NCI-H2107 (cell line): ENCODE measurements at places on chromosomes 2 and 18.

GRCh38 chr18:30328839-30329238, 713.7 kb downstream of the DSC3 start:
- DNase-seq, result no peak

DNA sequence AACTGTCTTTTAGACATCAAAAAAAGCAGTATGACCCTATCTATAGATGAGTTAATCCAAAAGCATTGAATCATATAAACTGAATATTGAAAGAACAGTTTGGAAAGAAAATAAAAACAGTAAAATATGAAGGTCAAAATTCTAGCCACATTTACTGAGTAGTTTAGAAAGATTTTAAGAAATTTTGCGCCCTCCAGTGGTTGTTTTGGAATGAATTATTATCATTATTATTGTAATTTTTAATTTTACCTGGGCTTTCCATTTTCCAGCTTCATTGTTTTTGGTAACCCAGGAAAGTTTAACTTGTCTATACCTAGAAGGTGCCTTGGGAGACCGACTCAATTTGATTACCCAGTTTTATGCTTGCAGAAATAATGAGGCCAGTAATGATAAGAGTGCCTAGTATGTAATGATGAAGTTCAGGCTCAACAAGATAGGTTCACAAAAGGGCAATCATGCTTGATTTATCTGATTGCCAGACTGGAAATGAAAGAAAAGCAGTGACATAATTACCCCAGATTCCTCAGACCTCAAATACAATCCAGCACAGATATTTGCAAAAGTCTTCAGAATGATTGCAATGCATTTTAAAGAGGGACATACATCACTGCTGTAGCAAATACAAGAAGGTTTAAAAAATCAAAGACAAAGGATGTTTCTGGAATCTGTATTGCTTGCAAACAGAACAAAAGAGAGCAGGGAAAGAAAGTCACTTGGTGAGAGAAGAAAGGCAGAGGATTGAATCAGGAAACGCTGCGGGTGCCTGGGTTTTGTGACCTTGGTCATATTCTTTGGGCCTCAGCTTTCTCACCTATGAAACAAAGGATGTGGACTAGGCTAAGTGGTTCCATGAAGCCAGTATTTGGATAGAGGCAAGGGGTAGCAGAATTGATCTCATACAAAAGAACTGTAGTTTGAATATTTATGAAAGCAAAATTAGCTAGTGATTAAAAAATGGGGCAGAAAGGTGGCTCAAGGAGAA, 153.8 kb downstream of the MAP2 start:
- DNase-seq, result peak; percentile 10

- DNase-seq, result no peak
Measured at GRCh38 chr2:240816584-240817495, 3.2 kb downstream of the KIF1A start.

- no peak for DNase-seq
Measured at GRCh38 chr18:11004294-11004693, 145.1 kb downstream of the PIEZO2 start.

DNA sequence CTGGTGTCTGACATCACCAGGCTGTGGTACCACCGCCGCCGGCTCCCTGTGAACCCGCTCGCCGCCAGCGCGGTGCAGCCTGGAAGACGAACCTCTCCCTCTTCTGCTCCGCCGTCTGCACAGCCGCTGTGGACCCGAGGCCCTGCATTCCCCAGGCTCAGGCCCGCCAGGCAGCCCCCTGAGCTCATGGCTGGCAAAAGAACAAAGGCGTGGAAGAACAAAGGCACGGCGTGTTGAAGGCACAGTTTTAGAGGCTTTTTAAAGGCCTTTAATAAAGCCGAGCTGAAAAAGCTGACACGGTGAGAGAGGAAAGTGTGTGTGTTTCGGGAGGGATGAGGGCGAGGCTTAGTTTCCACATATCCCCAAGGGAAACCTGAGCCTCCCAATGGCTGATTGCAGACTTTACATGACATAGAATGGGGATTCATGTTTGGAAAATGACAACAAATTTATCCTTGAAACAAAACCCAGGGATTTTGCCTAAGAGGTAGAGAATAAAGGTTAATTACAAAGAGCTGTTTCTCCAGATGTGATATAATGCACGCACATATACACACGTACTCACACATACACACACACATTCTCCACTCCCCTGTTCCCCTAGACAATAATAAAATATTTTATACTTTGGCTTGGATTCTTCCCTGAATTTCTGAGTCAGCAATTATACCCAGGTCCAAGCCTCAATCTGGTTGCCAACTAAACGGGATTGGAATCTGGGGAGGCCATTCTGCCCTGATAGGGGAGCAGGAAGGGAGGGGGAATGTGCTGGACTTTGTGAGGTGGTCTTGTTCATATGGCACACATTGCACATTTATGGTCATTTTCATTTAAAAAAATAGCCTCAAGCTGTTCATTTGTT, 39.7 kb downstream of the RFX8 start:
- DNase-seq, result no peak

DNA sequence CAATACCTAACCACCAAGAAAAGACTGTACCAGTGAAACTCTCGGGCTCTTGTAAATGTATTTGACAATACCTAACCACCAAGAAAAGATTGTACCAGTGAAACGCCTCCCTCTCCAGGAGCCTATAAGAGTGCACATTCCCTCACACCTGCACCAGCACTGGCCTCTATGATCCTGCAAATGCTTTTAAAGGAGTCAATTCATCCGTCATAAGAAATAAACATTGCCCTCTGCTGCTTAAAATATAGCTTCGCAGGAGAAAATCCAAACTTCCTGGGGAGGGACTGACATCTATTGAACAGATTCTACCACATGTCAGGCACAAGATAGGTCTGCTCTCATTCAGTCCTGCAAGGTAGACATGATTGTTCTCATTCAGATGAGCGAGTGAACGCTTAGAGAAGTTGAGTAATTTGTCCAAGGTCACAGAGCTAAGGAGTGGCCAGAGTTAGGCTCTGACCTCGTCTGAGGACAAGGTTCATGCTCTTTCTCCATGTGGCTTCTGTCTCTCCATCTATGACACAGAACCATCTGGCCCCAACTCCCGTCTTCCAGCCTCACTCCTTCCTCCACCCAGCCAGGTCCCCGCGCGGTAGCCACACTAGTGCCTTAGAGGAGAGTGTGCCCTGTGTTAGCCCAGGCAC, 38.7 kb downstream of the MCFD2 start:
- DNase-seq, result peak; percentile 12

GRCh38 chr2:20391951-20392699, 41.5 kb upstream of the PUM2 start:
- DNase-seq, result no peak

DNA sequence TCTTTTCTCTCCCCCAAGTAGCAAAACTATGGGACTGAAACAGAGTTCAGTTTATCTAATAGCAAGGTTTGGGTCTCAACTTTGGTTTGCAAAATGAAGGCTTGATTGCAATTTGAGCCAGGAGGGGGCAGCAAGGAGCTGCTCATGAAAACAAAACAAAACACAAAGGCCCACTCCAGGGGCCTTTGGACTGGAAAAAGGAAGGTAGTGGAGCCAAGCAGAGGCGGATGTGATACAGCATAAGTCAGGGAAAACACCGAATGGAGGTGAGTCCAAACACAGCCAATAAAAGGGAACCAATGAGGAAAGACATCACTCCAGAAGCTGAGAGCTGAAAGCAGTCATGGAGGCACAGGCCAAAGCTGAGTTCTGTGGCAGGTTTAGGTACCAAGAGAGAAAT, 799.7 kb upstream of the ACVR2A start:
- DNase-seq, result no peak
